ENCODE measurements at places on chromosomes 2 and 18.
A peak's percentile ranks its signal among the peaks of the same experiment; 100 is the strongest.

- peak; percentile 26 for DNase-seq
These were observed 44.5 kb downstream of the EML6 start for GRCh38 chr2:54767921-54768320.

DNA sequence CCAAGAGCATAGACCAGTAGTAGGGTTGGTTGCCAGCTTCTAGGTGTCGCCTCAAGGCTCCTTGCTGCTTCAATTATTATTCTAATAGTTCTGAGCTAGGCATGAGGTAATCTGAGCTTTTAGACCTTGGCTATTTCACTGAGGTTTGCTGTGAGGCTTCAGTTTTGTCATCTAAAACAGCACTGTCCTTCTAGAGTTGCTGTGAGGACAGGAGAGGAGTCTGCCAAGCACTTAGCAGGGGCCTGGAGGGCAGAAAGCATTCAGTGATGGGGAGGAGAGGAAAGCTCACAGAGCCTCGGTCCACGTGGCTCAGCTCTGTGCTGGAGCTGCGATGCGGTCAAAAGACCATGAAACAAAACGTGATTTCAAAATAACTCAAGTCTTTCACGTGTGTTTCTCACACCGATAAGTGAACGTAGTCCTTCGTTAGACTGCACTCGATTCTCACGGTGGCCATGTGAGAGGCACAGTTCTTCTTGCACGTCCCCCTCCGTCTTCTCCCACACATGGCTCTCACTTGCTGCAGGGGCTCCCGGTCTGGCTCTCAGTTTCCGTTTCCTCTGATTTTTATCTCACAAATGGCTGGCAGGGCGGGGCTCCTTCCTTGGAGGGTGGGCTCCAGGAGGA, 113.7 kb downstream of the B3GNT2 start:
- DNase-seq, result peak; percentile 74

GRCh38 chr2:170115501-170116229, 62.3 kb upstream of the MYO3B start:
- DNase-seq, result no peak

DNA sequence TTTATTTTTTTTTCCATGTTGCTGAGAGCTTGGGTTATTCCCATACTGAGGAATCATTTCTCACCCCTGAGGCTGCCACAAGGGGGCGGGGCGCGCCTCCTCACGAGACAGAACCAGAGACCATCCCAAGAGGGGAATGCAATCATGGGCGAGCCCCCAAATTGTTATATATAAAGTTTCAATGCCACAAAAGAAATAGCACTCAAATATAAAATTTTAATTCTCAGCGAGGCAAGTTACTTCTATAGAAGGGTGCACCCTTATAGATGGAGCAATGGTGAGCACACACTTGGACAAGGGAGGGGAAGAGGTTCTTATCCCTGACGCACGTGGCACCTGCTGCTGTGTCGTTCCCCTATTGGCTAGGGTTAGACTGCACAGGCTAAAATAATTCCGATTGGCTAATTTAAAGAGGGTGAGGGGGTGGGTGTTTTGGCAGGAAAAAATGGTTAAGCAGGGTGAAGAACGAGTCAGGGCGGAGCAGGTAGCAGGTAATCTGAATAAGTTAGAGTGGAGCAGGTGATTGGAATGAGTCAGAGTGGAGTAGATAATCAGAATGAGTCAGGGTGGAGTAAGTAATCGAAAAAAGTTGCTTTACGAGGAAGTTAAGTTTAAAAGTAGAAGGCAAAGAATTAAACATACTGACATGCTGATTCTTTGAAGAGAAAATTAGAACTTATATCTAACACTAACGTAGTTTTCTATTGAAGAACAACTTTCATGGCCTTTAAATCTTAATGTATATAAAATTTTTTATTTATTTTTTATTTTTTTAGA, 177.5 kb downstream of the MTCL1 start:
- DNase-seq, result no peak

- peak; percentile 89 for DNase-seq
These were observed at the start of gene ILKAP for GRCh38 chr2:238203094-238203972. Gene ILKAP, minus strand, starts transcription at chr2:238203695. Its CDS starts 142 bp downstream, at chr2:238203553.

DNA sequence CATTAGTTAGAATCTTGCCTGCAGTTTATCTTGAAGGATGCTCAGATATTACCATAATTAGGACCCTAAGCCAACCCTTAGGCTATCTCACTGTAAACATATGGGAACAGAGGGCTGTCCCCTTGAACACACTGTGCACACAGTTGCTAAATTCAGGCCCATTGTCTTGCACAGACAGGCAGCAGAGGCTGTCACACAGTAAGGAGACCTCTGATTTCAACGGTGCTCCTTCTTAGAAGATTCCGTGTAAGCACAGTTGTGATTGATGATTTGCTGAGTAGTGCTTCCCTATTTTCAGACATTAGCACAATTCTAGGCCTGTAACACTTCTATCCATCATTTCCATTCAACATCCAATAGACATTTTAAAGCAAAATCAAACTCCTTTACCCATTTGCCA, 108.0 kb downstream of the RNF152 start:
- no peak for DNase-seq

DNA sequence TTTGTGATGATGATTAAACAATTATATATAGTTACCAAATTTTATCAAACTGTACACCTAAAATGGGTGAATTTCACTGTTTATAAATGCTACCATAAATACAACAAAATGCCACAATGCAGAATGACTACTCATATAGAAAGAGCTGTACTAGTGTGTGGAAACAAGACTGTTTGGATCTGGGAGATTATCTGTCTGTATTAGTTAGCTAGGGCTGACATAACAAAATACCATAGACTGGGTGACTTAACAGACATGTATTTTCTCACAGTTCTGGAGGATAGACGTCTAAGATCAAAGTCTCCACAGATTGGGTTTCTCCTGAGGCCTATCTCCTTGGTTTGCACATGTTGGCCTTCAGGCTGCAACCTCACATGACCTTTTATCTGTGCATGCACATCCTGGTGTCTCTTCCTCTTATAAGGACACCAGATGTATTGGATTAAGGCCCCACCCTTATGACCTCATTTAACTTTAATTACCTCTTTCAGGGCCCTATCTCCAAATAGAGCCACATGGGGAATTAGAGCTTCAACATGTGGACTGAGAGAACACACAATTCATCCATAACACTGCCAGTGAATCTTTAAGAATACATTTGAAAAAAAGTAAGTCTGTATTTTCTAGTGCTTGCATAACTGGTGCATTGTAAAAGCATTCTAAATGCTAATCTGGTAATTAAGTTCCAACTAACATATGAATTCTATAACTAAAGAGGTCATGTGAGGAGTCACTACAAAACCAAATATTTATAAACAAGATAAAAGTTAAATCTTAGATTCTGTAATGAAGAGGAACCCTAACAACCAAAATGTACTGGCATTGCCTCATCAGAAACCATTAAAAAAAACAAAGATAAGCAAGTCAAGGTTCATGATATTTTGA, 699.6 kb downstream of the NYAP2 start:
- no peak for DNase-seq

DNA sequence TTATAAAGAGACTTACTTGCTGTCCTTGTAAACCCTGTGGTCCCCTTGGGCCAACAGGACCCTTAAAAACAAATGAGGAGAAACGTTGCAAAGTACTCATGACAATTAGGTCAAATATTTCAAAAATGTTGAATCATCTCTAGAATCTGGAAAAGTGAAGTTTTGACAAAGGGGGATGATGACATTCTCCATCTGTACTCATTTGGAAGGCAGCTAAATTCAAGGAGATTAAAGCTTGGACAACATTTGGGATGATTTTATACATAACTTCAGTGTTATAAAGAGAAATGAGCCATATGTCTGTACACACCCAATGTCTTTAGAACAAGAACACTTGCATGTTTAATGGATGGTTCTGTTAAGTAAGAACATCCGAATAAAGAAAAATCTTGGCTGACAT, 92.9 kb downstream of the COL5A2 start:
- no peak for DNase-seq

- no peak for DNase-seq
These were observed 132.1 kb upstream of the SERPINE2 start for GRCh38 chr2:224171226-224171625.

- DNase-seq, result no peak
These were observed 101.0 kb downstream of the HS6ST1 start for GRCh38 chr2:128217671-128218070.

DNA sequence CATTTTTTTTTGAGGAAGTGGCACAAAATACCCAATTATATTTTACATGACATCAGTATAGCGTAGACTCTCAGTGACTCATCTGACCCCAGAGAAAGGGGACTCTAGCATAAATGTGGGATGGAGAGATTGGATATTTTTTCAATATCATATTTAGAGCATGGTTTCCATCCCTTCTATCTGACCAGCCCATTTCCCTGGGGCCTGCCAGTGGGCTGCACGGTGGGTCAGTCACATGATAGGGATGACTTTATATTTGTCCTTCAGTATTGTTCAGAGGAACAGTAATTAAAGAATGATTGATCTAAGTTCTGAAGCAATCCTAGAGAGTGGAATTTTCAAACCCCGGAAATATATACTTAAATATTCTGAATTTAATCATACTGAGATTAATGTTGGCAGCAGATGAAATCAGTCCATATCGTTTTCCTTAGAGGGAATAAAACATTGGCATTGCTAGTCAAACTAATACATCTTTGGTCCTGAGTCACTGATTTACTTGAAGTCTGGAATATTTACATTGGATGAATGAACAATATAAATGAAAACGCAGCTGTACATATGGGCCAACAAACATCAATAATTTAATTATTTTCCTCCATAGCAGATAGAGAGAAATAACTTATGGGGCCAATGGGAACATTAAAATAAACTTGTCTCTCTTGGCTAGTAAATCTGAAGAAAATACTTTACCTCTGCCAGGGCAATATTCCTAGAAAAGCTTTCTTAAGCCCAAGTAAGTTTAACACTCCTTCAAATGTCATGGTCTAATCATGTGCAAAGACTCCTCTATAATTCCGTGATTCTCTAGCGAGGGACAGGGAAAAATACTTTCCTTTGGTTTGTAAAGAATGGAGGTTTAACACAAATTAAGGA, 563.6 kb upstream of the PKDCC start:
- DNase-seq, result no peak

- DNase-seq, result no peak
These were observed 17.5 kb upstream of the DOK6 start for GRCh38 chr18:69383186-69383585.

DNA sequence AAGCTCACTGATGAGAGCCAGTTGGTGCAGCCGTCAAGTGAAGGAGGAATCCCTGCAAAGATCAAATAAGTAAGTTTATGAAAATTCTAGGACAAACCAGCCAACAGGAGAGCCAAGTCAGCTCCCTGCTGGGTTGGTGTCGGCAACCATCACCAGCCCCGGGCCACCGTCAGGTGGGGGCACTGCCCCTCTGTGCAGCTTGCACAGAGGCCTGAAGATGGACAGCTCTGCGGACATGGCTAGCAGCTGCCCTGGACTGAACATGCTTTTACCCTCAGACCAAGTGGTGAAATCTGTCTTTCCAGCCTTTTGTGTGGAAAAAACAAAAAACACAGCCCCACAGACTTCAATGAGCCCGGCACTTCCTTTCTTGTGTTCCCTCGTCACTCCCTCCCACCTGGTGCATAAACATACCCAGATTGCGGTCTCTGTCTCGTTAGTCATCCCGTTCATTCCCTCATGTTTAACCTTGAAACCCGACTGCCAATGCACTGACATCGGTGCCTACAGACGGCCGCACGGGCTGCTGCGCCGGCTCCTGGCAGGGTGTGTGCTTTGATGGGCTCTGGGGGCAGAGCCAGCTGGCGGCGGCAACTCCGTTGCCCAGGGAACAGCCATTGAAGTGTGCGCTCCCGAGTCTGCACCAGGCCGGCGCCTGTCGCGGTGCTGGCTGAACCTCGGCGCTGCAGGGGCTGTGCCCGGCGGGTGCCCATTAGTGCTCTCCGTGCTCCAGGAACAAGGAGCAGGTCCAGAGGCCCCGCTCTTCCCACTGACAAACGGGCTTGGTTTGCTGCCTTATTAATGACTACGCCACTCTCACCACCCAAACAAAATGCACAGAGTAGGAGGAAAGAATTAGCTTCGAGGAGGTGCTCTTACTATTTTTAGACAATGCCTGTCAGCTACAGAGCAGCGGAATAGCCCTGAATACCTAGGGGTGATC, 95.3 kb downstream of the EIPR1 start:
- DNase-seq, result no peak

- DNase-seq, result no peak
These were observed 35.5 kb downstream of the SDC1 start for GRCh38 chr2:20189299-20189931.

DNA sequence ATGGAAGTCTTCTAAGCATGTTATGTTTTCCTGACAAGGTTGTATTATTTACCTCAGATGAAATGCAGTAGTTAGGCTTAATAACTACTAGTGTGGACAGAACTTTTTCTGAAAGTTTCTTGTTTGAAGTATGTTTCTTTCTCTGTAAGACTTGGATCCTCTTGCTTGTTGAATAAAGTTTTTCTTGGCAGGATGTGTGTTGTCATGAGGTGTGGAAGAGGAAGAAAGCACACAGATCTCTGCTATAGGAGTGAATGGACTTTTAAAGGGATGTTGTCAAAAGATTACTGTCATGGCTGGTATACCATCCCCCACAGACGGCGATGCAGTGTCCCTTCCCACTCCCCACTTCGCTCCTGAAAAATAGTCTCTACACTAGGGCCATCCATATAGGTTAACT, 2.6 kb downstream of the CAB39 start:
- DNase-seq, result no peak

GRCh38 chr2:215136669-215137328, 1.6 kb downstream of the ABCA12 start:
- DNase-seq, result peak; percentile 31

DNA sequence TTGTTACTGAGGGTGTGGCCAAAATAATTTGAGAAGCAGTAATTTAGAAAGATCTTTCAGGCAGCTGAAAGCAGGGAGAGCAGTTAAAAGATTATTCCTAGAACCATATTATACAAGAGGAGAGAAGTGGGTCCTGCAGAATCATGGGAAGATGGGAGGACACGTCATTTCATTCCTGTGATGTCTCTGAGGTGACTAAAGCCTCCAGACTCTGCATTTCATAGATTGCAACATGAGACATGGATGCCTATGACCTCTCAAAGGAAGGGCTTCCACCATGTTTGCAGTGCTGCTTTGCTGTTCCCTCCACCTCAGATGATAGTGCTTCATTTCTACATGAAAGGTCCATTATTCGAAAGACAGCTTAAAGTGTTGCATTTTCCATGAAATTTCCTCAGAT, 788.4 kb downstream of the TSN start:
- DNase-seq, result no peak

DNA sequence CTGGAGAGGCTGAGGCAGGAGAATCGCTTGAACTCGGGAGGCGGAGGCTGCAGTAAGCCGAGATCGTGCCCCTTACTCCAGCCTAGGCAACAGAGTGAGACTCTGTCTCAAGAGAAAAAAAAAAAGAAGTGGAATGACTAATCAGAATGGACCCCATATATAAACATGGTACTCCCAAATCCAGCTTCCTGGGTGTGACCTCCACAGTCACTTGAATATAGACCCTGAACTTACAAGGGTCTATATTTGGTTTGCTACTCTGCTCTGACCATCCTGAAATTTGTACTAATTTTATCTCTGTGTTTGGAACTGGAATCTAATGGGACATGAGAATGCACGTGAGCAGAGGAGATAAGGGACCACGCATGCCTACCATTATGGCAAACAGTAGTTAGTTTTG, 275.0 kb downstream of the TNS1 start:
- DNase-seq, result no peak

GRCh38 chr2:21191535-21191934, 67.8 kb downstream of the TDRD15 start:
- no peak for DNase-seq

- no peak for DNase-seq
These were observed 275.1 kb downstream of the SETBP1 start for GRCh38 chr18:44955825-44956224.

- no peak for DNase-seq
These were observed 163.7 kb upstream of the APCDD1 start for GRCh38 chr18:10290638-10291235.

GRCh38 chr2:235908826-235909225, 259.4 kb downstream of the GBX2 start:
- peak; percentile 56 for DNase-seq
